ENCODE measurements at places on chromosomes 2 and 18.

GRCh38 chr2:101249826-101250225 is 2.9 kb upstream of the CNOT11 start:
- DNase-seq = no peak

DNA sequence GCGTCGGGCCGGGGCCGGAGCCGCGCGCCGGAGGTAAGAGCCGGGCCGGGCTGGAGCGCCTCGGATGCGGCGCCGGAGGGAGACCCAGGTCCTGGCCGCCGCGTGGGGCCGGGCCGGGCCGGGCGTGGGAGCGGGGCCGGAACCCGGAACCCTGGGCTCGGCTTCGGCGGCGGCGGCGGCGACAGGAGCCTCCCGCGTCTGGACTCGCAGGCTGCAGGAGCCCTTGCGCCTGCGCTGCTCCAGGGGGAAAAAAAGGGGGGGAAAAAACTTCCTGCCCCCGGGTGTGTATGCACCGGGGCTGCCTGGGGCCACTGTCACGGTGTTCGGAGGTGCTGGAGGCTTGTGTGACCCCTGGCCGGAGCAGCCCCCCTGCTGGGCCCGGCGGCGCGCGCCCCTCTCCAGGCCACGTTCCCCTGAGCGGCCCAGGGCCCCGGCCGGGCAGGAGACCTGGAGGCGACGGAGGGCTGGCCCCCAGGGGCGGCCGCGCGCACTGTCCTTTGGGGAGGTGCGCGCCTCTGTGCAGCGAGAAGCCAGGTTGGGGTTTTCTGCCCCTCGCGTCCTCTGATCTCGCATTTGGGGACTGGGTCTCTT is 864 bp downstream of the KLHL29 start:
- no peak for DNase-seq

DNA sequence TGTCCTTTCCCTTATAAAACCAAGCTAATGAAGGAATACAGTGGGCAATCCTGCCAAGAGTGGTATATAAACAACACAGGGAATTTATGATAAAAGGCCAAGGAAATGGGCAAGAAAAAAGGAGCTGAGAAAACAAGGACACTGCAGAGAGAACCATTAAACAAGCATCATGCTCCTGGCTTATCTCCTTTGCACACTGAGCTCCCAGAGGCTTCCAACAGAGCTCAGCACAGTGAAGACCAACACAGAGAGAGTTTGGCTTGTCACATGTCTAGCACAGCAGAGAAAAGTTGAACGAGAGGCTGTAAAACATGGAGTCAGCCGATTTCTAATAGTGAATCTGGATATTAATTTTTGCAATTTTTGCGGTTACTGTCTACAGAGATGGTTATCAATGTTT is 68.0 kb upstream of the KLF7 start:
- no peak for DNase-seq

DNA sequence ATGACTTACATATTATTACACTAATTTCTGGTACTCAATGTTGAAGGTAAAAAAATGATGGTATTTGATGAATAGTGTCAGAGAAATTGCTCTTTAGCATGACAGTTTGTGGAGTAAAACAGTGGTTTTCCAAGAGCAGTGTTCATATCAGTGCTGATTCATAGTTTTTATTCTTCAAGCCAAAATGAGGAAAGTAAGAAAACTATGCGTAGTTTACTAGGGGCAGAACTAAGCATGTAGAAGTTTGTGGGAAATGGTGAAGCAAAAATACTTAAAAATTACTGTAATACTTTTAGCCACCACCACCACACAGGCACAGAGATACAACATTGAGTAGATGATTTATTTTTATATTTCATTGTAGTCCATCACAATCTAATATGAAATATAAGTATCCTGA is 137.3 kb downstream of the ZNF804A start:
- DNase-seq = no peak

GRCh38 chr2:239930871-239931771 is 94.0 kb downstream of the NDUFA10 start:
- DNase-seq = no peak

DNA sequence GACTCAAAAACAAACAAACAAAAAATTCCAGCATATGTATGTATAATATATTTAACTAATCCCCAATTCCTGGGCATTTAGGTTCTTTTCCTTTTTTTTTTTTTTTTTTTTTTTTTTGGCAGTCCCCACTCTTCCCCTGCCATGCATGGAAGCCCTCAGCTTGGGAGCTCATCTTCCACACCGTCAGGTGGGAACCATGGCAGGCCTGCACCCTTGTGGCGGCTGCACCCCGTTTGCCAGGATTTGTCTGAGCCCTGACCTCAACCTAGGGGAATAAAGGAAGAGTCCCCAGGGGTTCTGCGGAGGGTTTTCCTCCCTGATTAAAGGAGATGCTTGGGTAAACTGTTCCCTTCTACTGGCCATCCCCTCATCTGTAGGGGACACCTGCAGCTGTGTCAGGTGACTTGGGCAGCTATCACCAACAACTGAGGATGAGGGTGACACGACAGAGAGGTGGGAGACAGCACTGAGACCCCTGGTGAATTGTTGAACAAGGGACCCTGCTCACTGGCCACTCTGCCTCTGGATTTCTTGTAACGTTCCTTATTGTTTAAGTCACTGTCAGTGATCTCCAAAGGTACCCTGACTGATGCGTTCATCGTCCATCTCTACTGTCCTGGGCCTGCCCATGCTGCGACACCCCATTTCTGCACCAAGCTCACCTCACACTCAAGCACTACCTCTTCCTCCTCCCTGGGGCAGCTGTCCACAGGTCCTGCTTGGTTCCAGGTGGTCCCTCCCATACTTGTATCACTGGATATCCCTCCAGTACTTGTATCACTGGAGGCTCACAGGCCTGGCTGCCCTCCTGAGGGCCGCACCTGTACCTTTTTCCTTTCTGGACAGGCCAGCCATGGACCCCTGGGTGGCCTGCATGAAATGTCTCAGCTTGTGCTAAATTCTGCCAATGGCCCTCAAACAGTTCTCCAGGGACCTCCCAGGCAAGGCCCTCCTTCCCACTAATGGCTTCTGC is 14.5 kb downstream of the TMEM185B start:
- DNase-seq = no peak

Measured in NCI-H446 treated with DMSO at 0.1 percent for 48 hours (cell line).